ENCODE measurements at places on chromosomes 7 and 10.

DNA sequence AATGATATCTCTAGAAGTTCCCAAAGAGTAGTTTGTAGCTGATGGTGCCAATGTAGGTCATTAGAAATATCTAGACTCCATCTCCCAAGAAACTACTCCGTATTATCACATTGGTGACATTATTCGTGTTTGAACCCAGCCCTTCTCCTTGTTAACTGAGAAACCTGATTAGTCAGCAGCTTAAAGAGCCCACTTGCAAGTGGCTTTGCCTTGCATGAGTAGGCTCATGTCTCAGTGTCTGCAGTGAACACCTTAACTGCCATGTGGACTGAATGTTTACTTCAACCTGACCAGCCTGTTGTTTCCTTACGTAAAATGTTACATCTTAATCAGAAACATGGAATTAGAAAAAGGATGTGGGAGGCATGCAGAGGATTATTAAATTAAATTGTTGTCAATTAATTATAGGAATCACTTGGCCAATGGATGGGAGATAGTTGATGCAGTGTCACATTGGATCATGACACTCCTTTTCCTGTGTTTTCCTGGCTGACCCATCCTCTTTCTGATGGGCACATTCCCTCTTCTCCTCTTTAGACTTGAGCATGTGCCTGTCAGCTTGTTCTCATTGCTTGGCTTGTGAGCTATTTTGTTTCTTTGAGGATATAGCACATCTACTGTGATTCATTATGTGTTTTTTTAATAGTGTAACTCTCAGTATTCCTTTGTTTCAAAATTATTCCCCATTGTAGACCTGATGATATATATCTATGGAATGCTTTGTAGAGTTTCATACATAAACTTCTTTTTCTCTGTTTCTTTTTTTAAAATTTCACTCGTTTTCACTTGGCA lies 18.0 kb downstream of the STARD3NL start:
- no peak for DNase-seq

DNA sequence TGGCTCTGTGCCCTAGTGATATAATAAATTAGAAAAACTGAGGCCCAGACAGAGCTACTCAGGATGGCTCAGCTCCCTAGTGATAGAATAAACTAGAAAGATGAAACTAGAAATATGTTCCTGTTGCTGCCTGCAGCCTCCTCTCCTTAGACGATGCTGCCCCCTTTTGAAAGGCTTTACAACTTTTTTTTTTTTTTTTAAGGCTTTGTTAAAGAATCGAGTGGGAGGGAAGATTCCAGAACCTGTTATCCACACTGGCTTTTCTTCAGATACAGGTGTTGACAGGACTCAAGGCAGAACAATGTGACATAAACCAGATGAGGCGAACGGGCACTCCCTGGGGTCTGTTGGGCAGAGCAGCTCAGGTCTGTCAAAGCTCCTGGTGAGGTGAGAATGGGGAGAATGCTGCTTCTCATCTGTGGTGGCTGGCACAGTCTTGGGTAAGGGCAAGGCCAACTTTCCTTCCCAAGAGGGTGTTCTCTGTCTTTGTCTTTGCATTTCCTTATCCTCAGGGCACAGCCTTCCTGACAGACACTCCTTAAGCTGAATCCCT lies 175.1 kb downstream of the COBL start:
- peak; percentile 25 for DNase-seq

DNA sequence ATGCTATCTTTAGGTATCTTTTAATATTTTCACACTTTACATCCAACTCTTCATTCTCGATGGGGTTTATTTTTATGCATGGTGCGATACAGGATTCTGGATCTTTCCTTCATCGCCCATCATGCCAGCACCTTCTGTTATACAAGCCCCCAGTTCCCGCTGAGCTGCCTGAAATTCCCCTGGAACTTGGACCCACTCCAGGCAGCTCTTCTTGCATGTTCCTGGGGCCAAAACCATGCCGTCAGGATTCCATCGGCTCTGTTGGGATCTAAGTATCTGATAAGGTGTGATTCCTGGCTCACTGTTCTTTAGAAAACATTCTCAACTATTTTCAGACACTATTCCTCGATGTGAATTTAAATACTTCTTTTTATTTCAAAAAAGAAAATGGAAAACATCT lies 40.5 kb upstream of the PPP2R2D start:
- DNase-seq: no peak

GRCh38 chr10:11555556-11555955 lies 55.9 kb downstream of the USP6NL start:
- no peak for DNase-seq

DNA sequence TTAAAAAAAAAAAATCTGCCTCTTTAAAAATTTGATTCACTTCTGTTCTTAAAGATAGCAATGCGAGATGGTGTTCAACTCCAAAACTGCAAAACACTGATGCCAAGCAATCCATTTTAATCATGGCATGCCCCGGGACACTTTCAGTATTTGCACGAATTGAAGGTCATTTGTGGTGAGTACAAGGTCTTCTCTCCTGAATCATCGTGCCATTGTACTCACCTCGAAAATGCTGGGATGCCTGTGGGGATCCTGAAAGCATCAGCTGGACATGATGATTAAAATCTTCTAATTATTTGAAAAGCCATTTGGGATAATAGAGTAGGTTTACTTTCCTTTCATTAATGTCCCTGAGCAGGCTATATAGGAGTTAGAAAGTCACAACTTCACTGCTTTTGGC lies 125.1 kb upstream of the NRP1 start:
- no peak for DNase-seq

DNA sequence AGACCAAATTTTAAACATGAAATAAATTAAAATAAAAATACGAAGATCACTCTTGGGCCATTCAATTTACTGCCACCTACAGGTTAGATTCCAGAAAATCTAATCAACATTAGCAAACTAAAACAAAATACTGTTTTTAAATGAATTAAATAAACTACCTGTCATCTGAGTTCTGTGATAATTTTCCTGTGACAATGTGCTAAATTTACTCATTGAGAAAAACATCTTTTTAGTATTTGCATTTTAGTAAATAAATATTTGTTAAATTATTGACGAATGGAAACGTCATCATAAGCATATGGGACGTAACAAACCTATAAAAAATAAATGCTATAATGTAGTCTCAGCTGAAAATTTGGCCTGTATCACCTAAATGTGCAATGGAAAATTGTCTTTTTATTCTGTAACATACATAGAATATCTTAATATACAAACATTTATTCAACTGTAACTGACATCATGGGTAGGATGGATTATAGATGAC lies 72.1 kb downstream of the ITGB8 start:
- DNase-seq: no peak

GRCh38 chr10:59868696-59869593 lies 37.4 kb downstream of the CCDC6 start:
- DNase-seq: no peak

DNA sequence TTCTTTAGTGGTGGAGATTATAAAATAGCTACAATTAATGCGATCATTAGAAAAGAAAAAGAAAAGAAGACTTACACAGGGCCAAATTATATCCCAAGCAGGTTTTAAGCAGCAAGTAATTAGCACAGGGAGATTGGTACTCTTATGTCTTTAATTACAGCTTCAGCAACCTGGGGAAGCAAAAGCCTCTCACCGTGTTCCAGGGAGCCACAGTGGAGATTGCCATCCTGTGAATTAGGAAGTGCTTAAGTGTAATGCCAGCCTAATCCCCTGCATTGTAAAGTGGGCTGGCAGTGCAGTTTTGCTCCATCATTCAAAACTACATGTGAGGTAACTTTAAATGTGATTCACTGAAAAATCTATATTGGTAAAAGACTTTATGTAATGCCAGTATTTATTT lies 533.5 kb upstream of the COBL start:
- DNase-seq: no peak

DNA sequence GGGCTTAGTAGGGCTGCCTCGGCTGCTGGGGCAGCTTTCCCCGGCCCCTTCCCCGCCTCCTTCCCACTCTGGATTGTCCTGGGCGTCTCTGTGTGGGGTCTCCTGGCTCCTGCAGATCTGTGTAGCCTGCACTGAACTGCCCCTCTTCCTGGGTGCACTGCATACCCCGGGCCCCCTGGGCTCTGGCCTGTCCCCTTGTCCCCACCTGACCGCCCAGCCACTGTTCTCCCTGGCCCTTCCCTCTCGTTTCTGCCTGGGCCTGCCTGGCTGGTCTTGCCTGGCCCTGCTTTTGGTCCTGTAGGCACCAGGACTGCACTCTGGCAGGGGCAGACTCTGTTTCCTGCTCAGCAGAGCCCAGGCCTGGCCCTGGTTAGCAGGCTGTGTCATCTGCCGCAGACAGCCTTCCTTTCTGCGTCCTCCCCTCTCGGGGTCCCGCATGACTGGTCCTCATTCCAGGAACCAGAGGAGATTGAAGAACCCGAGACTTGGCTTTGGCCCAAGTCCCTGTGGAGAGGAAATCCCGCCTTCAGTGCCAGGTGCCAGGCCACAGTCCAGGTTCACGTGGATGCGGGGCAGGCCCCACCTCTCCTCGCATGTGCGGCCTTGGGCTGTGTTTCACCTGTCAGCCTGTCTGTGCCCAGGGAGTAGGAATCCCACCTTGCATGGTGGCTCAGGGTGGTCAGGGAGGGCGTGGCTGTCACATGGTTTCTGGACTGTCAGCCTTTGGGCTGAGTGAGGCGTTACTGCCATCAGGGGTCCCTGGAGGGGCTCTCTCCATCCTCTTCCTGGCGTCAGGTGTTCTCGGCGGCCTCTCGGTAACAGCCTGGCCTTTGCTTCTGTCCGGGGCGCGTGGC lies 9.2 kb downstream of the INPP5A start:
- peak; percentile 11 for DNase-seq

GRCh38 chr10:93601146-93601773 lies at the start of gene RBP4:
Gene RBP4 (minus strand): TSS chr10:93601235. CDS start chr10:93601028, 207 bp downstream.
- no peak for DNase-seq

- DNase-seq: no peak
These were observed 14.2 kb downstream of the EBF3 start for GRCh38 chr10:129949891-129950291.

DNA sequence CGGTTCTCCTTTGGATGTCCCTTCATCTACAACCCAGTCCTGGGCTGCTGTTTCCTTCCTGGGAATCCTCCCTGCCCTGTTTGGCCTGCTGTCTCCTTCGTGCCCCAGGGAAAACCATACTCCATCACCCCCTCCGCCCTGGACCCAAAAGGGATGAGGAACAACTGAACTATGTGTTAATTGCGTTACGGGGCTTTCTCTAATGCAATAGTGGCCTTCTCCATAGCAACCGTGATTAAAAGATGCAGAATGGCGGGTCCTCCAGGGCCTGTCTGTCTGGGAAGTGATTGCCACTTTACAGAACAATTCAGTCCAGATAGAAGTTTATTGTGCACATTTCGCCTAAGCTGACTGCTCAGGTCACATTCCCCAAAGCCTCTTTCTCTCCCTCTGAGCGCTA lies 112.0 kb upstream of the FGFR2 start:
- no peak for DNase-seq

DNA sequence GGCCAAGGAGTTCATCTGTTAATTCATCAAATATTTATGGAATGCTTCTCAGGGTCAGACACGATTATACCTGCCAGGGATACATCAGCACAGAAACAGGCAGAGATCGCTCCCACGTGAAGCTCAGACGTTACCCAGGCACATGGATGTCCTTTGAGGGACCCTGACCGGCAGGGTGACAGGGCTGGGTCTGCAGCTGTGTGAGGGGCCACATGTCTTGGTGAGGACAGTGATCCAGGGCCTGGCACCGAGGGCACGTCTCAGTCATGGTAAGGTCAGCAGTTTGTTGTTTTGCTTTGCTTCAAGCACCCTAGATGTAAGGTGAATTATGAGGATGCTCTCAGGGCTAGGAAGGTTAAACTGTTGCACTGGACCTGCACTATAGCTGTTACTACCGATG lies 227.9 kb downstream of the WDR37 start:
- no peak for DNase-seq

- no peak for DNase-seq
These were observed 24.6 kb upstream of the WNT16 start for GRCh38 chr7:121304102-121304658.

GRCh38 chr10:97331153-97331703 lies 3.3 kb downstream of the FRAT2 start:
- DNase-seq: no peak

GRCh38 chr10:27030060-27030459 lies 70.2 kb downstream of the ANKRD26 start:
- no peak for DNase-seq

- DNase-seq: no peak
These were observed 13.1 kb downstream of the EZH2 start for GRCh38 chr7:148871030-148871429.

GRCh38 chr7:32062150-32062549 lies 8.1 kb downstream of the PDE1C start:
- DNase-seq: no peak

- DNase-seq: no peak
These were observed 3.5 kb downstream of the PRR15 start for GRCh38 chr7:29567174-29567573.

DNA sequence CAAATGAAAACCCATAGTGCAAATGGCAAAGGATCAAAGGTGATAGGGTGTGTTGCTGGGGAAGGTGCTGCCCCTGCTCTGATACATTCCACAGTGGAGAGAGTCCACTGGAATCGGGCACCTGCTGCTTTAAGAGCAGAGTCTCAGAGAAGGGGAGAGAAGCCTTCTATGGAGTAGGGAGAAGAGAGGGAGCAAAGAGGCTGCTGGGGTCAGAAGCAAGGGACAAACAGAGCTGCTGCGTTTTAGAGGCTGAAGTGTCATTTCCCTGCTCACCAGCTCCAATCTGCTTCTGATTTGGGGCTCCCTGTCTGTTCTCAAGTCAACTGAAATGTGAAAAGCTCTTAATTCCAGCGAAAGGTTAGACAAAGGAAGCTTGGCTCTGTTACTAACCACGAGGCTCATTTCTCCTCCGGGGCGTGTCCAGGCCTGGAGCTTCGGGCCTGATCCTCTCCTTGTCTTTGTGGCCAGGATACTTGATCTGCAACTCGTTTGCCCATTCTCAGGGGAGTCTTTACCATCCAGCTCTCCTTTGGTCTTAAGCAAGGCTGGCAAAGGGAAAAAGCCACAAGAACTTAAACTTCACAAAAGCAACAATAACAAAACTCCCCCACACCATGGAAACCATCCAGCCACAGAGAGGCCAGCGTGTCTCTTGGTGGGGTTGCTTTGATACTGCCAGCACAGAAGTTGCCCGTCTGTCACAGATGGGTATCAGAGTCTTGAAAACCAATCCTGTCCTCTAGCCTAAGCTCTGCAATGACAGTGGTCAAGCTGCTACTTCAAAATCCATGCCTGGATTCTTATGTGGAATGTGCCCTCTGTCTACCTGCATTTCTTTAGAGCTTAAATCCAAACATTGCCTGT lies 692.6 kb downstream of the SUGCT start:
- DNase-seq: no peak

DNA sequence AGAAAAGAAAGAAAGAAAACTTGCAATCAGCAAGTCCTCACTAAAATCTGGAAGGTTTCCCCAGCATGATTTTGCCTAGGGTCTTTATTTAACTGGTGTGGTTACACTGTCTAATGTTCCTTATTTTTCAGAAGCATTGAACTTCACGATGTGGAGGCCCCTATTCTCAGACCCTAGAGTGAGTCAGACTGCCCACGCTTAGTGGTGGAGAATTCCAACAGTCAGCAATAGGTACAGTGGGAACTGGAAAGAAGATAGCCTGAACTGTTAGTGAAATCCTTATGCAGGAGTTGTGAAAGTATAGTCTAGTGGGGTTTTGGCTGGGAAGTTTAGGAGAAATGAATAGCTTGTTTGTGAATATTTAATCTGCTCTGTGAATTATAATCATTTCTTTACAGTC lies 115.0 kb downstream of the FZD1 start:
- no peak for DNase-seq

Measured in KG1 (cell line).